NCI-H1436 treated with DMSO at 0.1 percent for 48 hours (cell line): ENCODE measurements at places on chromosomes 3 and 15.
A peak's percentile ranks its signal among the peaks of the same experiment; 100 is the strongest.

- no peak for DNase-seq
Measured at GRCh38 chr3:180828001-180828720, 84.3 kb upstream of the FXR1 start.

- no peak for DNase-seq
Measured at GRCh38 chr15:58549013-58549784, 117.4 kb downstream of the LIPC start.

GRCh38 chr3:195410546-195410945 lies 32.3 kb downstream of the ACAP2 start:
- DNase-seq, result no peak

DNA sequence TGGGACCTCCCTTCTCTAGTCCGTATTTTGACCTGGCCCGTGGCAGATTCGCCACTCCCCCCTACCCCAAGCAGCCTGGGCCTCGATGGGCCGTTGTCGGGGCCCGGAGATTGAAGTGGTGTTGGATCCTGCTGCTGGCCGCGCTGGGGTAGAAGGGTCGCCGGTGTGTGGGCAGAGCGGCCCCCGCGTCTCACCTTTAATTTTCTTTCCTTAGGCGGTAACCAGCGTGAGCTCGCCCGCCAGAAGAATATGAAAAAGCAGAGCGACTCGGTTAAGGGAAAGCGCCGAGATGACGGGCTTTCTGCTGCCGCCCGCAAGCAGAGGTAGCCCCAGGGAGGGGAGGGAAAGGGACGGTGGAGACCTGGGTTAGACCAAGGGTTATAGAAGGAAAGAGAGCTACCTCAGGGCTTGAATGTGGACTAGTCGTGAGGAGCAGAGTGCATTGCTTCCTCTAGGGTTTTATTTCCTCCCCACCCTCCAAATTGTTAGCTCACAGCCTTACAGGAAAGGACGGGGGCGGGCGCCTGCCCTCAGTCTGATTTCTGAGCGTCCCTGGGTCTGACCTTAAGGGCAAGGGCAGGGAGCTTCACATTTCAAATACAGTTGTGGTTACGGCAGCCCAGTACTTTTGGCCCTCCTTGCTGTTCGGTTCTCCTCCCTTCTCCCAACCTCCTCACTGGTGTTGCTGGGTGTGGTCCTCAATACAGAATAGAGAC lies 799 bp downstream of the SERF2 start:
- DNase-seq, result no peak

- DNase-seq, result no peak
Measured at GRCh38 chr15:51290720-51291119, 47.7 kb downstream of the CYP19A1 start.

DNA sequence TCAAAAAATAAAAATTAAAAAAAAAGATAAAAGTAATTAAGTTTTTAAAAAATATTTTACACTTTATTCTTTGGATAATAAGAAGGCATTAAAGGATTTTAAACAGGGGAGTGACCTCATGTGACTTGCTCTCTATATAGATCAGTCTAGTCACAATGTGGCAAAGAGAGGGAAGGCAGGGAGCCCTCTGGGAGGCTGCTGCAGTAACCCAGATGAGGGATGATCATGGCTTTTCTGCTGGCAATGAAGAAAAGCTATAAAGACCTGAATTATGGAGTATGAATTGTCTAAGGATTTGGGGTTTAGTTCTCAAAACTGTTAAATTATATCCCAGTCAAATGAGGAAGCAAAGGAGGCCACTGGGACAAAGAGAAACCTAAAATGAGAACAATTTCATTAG lies 58.1 kb downstream of the SUMF1 start:
- no peak for DNase-seq

DNA sequence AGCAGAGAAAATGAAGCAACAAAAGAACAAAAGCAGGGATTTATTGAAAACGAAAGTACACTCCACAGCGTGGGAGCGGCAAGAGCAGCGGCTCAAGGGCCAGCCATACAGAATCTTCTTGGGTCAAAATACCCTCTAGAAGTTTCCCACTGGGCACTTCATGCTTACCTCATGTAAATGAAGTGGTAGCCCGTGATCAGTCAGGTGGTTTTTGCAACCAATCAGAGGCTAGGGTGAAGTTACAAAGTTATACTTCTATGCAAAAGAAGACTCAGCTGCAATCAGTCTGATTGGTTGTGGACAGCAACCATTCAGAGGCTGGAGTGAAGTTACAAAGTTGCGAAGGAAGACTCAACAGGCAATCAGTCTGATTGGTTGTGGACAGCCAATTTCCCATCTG lies 37.8 kb upstream of the TRH start:
- DNase-seq, result no peak

DNA sequence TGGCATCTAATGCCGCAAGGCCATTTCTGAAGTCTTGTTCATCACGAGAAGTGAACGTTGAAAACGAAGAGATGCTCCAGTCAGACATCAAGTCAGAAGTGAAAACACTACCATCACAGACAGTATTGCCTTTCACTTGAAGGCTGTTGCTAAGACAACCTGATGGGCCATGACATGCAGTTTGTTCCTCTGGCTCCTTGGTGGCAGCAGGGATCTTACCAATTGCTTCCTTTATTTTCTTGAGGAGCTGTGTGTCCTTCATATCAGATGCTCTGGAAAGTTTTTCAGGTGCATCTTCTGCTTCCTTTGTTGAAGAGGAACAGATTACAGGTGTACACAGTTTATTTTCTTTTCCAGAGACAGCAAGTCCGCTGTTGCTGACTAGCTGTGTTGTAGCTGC lies 30.7 kb upstream of the MYLK start:
- no peak for DNase-seq

GRCh38 chr15:38205526-38206272 lies 46.9 kb upstream of the SPRED1 start:
- DNase-seq, result no peak

- DNase-seq, result no peak
Measured at GRCh38 chr15:99098426-99098825, 6.5 kb upstream of the SYNM start.

DNA sequence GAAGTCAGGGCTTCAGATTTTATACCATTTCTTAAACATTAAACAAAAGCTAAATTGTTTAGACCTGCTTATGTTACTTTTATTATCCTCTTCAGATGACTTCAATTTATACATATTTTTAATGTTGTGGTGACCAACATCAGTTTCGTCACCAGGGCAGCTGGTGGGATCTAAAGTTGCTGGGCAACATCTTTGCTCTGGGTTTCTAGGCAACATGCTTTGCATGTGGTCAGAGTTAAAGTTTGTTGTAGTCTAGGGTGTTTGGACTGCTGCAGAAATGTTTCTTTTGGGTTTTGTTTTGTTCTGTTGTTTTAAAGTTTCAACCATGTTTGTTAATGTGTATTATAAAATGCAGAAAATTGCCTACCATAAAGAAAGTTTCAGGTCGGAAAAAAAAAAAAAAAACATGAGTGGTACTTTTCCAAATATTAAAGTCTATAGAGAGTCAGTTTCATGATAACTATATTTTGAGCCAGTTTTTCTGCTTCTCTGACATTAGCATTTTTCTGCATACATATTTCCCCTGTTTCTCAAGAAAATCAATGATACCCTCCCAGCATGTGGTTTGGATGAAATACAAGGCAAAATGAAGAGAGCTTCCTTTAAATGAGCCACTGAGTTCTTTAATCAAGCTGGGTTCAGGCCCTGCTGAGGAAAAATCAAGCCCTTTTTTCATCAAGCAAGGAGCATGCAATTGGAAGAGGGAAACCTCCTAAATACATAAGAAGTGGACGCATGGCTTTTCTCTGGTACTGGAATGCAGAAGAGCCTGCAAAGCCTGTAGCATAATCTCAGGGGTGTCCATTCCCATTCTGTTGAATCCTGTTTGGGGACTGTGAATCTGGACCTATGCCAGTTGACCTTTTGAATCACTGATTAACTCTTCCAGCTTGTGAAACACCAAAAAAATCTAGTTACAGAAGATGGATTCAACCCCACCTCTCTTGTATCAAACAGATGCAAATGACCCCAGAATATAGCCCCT lies 35.0 kb upstream of the VGLL3 start:
- no peak for DNase-seq

GRCh38 chr3:99882436-99883137 lies 64.9 kb downstream of the CMSS1 start:
- no peak for DNase-seq

- DNase-seq, result no peak
Measured at GRCh38 chr3:45546126-45546620, 48.4 kb upstream of the LIMD1 start.

GRCh38 chr15:59662260-59662659 lies 4.9 kb upstream of the GTF2A2 start:
- DNase-seq, result no peak

- no peak for DNase-seq
Measured at GRCh38 chr15:58066042-58066867, 744 bp upstream of the ALDH1A2 start.

DNA sequence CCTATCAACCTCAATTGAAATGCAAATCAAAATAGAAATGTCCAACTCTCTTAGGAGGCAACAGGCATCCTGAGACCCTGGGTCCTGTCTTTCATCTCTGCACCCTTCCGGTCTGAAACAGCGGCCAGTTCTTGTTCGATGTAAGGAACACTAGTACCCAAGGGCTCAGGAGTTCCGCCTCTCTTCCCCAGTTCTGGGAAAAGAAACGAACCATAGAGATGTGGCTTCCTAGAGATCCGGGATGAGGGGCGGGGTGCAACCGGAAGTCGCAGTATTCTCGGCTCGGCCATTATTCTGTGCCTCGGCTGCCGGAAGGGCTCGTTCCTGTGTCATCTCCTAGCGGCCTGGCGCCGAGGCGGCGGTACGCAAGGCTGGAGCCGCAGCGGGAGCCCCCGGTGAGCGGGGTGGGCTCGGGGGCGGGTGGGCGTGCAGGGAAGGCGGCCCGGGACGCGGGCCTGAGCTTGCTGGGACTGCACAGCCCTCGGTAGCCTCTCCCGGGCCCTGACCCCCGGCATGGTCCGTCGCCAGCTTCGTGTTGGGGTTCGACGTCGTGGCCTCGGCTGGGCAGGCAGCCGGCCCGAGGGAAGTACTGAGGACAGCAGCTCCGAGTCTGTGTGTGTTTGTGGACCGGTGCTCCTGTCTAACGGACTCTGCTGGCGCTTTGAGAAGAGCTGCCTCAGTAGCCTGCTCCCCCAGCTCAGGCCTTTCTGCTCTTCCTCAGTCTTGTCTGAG lies at the start of gene ZNF197:
Gene ZNF197, plus strand, starts transcription at position 288 of the 732 bp plus-strand sequence. CDS start 4,119 bp downstream, outside the sequence.
- no peak for DNase-seq

DNA sequence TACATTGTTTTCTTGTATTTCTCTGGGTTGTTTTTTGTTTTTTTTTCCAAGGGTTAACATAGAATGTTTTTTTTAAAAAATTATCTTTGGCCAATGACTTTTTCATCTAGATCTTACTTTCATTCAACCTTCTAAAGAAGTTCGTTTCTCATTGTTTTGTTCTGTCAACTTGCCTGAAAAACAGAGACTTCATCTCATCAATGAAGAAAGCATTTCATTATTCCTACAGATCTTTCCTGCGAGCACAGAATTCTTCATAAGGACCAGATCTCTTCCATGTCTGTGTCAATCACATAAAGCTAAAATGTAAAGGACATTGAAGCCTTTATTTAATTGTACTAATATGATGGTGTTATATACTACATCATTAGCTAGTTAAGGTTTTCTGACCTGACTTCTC lies 9.7 kb upstream of the EIF3J start:
- no peak for DNase-seq

GRCh38 chr3:195177422-195178123 lies 93.4 kb downstream of the XXYLT1 start:
- no peak for DNase-seq

DNA sequence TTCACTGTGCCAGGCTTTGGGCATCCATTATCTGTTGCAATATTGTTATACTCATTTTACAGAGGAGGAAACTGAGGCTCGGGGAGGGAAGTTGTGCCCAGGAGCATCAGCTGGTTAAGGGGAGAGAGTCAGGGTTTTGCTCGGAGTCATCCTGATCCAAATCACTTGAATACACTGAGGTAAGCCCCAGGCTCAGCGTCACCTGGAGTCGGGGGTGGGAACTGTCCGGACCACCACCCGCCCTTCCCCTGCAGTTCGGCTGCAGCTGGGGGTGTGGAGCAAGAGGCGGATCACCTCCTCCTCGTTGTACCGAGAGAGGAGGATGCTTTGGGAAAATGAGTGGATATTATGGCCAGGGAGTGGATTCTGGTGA lies 646 bp downstream of the HRH1 start:
- no peak for DNase-seq

DNA sequence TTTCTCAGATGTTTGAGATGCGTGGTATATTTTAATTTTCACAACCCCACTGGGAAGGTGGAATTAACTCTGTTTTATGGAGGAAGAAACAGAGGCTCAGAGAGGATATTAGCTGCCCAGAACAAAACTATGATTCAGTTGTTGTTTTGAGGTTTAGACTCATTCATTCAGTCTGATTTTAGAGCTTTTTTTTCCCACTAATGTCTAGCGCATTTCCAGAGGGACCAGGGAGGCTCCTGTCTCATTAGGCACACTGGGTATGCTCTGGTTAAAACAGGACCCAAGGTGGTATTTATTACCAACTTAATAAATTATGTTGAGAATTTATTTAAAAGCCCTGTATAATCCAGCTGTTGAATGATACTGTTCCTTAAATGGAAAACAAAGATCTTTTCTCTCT lies 272.0 kb upstream of the RGMA start:
- no peak for DNase-seq

- no peak for DNase-seq
Measured at GRCh38 chr15:47582233-47582632, 135.1 kb upstream of the SEMA6D start.

DNA sequence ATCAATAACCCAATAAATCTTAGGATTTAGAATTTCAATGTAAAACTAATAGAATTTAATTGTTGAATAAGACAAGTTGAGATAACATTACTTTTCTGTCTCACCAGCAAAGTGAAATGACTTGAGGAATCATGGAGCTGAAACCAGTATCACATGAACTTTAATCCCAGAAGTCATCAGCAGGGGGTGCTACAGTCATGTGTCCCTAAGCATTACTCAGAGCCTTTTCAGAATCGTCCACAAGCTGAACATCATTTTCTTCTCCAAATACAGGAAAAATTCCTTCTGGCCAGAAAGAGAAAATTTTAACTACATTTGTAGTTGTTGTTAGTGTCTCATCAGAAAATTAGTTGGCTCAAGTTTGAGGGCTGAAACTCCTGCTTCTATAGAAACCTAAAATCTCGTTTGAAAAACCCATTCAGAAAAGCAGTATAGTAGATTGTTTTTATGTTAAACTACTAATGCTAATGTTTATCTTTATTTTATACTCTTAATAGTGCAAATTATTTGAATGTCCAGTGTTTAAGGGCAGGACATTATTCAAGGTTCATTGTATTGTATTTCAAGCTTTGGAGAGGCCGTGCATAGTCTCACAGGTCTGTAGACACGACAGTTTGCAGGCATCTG lies 384.1 kb downstream of the PLOD2 start:
- DNase-seq, result peak; percentile 16

GRCh38 chr15:51303462-51303980 lies 34.9 kb downstream of the CYP19A1 start:
- no peak for DNase-seq

GRCh38 chr3:24048843-24049242 lies 103.8 kb downstream of the NR1D2 start:
- DNase-seq, result no peak

GRCh38 chr15:91528801-91529200 lies 324.7 kb upstream of the SLCO3A1 start:
- DNase-seq, result no peak

GRCh38 chr15:88982304-88982945 lies 69.2 kb upstream of the MFGE8 start:
- no peak for DNase-seq
